ENCODE measurements at places on chromosomes 1 and 21.

DNA sequence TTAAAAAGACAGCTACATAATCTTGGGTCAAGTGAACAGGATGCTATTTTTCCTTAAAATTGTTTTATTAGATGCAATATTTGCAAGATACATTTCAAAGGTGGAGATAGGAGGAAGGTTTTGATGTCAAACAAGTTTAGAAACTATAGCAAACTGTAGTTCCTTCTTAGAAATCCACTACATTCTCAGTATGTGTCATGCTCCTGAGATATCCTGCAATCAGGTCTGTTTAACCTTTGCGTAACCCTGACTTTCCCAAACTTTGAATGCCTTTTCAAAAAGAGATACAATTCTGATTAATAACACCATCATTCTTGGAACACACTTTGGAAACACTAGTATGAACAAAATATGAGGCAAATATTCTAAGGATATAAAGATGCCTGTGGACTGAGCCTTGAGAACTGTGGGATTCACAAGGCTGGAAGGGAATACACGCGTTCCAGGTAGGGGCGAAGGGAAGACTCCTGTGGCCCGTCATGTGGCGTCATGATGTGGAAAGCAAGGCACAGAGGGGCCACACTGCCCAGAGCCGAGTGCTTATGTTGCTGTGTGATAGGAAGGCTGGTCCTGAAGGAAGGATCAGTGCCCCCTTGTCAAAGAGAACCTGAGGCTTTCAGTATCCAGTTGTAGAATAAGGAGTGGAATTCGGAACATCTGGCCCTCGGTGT, 19.6 kb upstream of the TARBP1 start:
- no peak for DNase-seq

DNA sequence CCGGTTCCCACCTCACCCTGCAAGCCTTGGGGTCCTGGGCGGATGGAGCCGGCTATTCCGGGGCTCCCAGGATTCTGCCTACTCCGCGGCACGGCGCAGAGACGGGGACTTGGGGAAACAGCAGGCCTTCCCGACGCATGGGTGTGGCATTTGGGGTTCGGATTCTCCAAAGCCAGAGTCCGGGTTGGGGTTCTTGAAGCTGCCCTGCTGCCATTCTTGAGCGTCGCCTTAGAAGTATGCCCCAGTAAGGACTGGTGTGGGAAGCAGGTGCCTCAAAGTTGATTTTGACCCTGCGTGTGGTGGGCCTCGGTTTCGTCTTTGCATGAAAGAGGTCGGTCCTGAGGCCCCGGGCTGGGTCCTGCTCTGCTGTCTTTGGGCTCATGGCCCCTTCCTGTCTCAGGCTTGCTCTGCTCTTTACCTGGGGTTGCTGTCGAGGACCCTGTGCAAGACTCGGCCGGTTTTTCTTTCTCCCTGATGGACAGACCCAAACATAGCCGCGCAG, 696 bp downstream of the GUK1 start:
- no peak for DNase-seq

- no peak for DNase-seq
Observed at GRCh38 chr1:240906477-240906876, 294.5 kb upstream of the GREM2 start.

GRCh38 chr21:37412603-37413360, 46.2 kb downstream of the DYRK1A start:
- DNase-seq: no peak

- DNase-seq: no peak
Observed at GRCh38 chr1:70314706-70315304, 39.7 kb downstream of the ANKRD13C start.

GRCh38 chr1:189180057-189180456, 1297.6 kb downstream of the BRINP3 start:
- DNase-seq: no peak

DNA sequence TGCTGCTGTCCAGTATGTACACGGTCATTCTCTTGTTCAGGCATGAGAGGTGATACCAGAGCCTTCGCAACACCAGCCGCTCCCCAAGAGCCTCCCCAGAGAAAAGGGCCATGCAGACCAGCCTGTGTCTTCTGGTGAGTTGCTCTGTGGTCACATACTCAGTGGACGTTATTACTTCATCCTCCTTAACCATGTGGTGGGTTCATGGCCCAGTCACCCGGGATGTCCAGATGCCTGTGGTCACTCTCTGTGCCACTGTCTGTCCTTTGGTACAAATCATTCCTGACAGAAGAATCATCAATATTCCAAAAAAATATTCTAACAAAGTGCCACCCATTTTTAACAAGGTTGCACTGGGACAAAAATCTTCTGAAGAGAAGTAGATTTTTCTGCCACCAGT, 8.8 kb upstream of the ZNF124 start:
- DNase-seq: no peak

DNA sequence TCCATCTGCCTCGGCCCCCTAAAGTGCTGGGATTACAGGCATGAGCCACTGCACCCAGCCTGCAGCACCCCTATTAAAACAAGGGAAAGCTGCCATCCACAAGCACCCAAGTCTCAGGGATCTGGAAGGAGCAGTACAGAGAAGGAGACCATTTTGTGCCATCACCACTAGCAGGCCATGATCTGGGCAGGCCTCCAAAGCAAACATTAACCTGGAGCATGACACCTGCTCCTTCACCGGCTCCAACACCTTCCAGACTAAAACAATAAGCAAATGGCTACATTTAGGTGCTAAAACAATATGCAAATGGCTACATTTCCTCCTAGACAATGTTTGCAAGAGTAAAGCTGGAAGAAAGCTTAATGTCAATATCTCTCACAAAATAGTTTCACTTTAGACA, 16.7 kb downstream of the MEAF6 start:
- no peak for DNase-seq

DNA sequence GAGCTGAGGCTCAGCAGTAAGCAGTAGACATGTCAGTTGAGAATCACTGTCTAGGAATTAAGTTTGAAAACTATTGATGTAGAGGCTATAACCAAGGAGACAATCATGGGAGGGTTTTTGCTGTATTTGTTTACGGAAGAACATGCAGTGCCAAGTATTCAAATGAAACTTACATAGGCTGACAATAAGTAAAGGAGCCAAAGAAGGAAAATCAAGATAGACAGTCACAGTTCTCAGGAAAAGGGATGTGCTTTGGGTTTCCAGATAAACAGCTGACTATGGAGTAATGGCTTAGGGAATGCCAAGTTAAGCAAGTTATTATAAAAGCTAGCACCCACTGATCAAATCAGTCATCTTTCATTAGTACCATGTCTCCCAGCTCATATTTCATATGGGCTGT, 21.5 kb downstream of the GNG12 start:
- no peak for DNase-seq

DNA sequence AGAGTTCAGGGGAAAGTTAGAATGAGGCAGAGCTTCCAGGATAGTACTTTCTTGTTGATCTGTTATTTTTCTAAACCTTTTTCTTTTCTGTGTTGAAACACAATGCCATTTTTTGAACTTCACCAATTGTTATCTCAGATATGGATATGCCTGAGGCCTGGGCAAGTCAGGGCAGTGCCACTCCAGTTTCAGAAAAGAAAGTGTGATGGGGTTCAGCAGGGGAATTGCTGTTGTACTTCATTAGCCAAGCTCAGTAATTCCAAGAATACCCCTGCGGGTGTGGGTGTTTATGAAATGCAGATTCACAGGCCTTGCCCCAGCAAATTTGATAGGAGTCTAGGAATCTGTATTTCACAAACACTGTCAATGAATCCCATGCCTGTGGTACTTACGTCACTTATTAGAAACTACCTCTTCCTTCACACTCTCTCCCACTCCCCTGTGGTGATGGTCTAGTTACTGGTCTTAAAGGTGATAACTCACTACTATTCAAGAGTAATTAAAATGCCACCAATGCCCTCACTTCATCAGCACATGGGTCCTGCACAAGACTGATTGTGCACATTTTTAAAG, 142.3 kb downstream of the PBX1 start:
- DNase-seq: no peak

- no peak for DNase-seq
Observed at GRCh38 chr1:243497939-243498681, 242.3 kb downstream of the SDCCAG8 start.

GRCh38 chr1:85137660-85138059, 63.2 kb downstream of the SYDE2 start:
- DNase-seq: no peak

- DNase-seq: no peak
Observed at GRCh38 chr1:12544992-12545391, 73.0 kb downstream of the DHRS3 start.

- DNase-seq: no peak
Observed at GRCh38 chr1:20729155-20729931, 3.2 kb downstream of the SH2D5 start.

DNA sequence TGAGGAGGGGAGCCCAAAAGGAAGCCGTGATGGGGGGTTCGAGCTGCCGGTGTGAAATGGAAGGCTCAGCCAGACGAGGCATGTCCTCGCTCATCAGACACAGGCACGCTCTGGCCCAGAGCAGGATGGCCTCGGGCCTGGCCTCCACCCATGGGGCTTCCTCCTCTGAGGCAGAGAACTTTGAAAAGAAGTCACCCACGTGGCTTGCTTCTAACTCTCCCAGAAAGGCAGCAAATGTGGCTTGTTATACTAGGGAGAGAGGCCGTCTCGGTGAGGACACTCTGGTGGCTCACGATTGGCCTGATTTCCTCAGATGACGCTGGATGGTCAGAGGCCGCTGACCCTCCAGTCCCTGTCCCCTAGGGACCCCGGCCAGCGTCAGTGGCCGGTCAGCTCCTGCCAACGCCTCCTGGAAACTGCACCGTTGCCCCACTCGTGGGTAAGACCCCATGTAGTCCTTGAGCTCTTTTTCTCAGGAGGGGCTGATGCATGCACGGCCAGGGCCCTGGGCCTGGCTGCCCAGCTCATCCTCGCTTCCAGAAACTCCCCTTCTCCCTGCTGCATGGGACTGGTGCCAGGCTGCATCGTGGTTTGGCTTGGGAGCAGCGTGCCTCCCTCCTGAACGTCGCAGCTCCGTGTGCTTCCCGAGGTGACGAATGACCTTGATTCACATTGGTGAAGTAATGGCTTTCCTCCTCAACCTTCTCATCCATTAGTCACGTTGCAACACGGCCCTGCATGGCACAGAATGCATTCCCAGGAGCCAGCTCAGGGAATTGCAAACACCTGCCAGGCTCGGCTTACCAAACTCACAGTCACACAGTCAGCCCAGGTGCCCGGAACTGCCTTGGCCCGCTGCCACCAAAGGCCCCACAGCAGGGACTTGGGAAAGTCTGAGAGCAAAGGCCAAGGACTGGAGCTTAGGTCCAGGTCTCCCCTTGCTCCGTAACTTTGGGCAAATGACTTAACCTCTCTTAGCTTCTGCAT, 58.8 kb downstream of the TOMM20 start:
- DNase-seq: no peak

- DNase-seq: no peak
Observed at GRCh38 chr1:84603223-84603622, 29.0 kb upstream of the CTBS start.

- no peak for DNase-seq
Observed at GRCh38 chr1:55781944-55782482, 566.8 kb upstream of the USP24 start.

DNA sequence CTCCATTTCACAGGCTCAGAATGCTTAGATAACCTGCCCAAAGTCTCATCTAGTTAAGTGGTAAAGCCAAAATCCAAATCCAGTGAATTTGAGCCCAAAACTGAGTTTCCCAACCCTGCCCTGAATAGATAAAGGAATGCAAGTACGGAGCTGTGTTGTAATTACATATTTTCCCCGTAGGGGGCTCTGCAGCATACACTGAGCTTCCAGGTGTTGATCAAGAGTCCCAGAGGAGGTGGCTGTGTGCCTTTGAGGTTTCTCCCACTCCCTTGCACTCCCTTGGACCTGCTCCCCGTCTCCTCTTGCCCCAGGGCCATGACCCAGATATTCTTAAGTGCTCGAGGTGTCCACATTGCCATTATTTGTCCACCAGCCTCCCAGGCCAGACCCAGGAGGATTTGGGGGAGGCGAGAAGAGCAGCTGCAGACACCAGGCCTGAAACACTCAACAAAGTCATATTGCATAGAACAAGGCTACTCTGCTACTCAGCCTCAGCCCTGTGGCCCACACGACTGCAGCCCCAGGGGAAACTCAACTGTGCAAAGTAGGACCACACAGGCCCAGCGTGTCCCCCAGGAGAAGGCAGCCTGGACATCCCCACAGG, 18.4 kb upstream of the LY9 start:
- DNase-seq: peak; percentile 51

DNA sequence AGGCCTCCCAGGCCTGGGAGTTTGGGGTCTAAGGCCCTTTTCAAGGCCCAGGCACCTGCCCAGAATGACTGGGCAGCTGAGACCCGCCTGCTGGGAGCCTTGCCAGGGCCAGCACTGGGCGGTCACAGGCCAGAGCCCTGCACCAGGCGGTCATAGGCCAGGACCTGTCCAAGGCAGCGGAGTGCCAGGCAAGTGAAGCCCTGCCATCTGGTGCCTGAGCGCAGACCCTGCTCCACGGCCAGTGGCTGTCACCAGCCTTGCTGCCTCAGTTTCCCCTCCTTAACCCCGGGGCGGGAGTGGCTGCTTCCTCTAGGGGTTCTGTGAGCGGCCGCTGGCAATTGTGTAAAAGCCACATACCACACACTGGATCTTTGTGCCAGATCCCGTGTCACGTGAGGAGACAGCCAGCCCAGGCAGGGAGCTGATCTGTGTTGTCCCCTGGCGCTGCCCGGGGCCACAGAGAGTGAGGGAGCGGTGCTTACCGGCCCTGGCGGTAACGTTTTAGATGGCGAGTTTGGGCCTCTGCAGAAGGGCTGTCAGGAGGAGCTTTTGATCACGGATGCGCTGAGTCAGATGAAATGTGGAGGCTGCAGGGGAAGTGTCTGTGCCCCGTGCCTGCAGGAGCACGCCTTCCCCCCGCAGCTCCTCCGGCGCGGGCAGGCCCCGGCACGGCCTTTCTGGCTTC, 4.6 kb downstream of the COL18A1 start:
- no peak for DNase-seq

- no peak for DNase-seq
Observed at GRCh38 chr1:1306661-1307260, 969 bp downstream of the ACAP3 start.

DNA sequence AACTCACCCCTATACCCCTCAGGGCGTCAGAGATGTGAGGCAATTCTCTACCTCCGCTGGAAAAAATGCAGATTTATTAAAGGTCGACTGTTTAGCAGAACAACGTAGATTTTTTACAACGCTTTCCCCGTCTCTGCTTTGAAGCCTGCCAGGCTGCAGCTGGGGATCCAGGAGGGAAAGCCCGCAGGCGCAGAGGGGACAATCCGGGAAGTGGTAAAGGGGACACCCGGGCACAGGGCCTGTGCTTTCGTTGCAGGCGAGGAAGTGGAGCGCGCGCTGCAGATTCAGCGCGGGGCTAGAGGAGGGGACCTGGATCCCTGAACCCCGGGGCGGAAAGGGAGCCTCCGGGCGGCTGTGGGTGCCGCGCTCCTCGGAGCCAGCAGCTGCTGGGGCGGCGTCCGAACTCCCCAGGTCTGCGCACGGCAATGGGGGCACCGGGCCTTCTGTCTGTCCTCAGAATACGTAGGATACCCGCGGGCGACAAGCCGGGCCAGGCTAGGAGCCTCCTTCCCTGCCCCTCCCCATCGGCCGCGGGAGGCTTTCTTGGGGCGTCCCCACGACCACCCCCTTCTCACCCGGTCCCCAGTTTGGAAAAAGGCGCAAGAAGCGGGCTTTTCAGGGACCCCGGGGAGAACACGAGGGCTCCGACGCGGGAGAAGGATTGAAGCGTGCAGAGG, 5.5 kb downstream of the SIM2 start:
- DNase-seq: peak; percentile 14

- no peak for DNase-seq
Observed at GRCh38 chr1:178037510-178038253, 56.2 kb upstream of the RASAL2 start.

- DNase-seq: no peak
Observed at GRCh38 chr1:229204921-229205777, 65.8 kb upstream of the RAB4A start.
